ENCODE measurements at places on chromosomes 4 and X.
A peak's percentile ranks its signal among the peaks of the same experiment; 100 is the strongest.

DNA sequence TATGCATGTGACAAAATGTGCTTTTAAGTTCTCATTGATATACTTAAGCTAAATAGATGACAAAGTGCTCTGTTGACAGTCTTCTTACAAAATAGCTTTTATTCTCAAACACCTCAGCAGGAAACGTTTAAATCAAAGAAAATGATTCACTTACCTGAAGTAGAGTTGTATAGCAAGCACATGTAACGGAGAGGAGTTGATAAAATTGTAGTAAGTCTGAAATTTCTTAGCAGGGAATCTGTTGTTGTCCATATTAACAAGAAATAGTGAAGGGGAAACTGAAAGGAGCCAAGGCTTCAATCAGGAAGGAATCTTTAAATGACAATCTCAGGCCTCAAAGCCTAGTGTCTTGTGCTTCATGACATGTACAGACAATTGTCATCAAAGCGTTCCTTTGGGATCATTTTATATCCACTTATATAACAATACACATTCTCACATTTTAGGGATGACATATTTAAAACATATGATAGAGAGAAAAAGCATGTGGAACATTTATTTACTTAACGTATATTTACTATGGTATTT lies 2010.2 kb upstream of the IGFBP7 start:
- no peak for DNase-seq

- peak; percentile 27 for DNase-seq
Measured at GRCh38 chr4:8182858-8183725, 16.0 kb upstream of the SH3TC1 start.

- DNase-seq: no peak
Measured at GRCh38 chrX:16843208-16843909, 26.8 kb downstream of the RBBP7 start.

GRCh38 chrX:67207912-67208311 lies 335.9 kb upstream of the AR start:
- no peak for DNase-seq

- DNase-seq: no peak
Measured at GRCh38 chr4:108043526-108043925, 53.8 kb downstream of the HADH start.

DNA sequence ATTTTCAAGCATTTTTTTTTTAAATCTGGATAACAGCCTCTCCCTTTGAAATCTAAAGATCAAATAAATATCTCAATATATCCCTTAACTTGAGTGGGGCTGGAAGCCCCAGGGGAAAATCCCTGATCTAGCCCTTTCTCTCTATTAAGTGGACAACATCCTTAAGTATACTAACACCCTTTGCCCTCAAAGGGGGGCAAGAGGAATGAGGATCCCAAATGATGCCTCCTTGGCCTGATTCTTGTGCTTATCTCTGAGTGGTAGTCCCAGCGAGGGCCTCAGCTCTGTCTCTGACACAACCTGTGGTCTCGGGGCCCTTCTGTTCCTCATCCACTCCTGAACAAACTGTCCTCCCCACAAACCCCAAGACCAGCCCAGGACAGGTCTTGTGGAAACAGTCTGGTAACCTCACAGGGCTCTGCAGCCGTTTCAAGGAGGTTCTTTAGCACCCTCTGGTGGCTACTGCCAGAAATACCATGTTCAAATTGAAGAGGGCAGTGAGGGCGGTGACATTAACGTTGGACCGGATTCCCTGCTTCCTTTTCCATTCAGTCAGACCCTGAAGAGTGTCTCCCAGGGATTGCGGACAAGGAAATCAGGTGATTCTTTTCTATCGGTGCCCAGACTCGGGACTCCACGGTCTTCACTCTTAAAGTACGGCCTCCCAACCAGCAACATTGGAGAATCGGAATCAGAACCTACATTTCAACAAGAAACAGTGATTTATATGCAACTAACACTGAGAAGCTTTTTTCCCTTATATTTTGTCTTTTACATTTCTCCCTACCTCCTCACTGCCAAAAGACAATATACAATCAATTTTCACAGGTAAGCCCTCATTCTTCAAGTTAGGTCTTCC lies 13.0 kb downstream of the CXCL13 start:
- DNase-seq: no peak

- DNase-seq: no peak
Measured at GRCh38 chr4:5143940-5144339, 92.7 kb downstream of the STK32B start.

- no peak for DNase-seq
Measured at GRCh38 chr4:40612831-40613230, 16.8 kb downstream of the RBM47 start.

DNA sequence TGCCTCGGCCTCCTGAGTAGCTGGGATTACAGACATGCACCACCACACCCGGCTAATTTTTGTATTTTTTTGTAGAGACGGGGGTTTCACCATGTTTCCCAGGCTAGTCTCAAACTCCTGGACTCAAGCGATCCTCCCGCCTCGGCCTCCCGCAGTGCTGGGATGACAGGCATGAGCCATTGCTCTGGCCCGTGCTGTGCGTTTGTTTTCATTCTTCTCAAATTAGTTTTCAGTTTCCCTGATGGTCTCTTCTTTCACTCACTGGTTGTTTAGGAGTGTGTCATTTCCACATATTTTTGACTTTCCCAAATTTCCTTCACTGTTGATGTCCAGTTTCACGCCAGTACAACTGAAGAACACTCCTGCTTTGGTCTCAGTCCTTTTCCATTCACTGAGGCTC lies 31.8 kb downstream of the SH3TC1 start:
- no peak for DNase-seq

- no peak for DNase-seq
Measured at GRCh38 chrX:144918936-144919335, 328.4 kb upstream of the SPANXN1 start.

GRCh38 chr4:81069706-81070331 lies 39.3 kb downstream of the BMP3 start:
- DNase-seq: peak; percentile 51

DNA sequence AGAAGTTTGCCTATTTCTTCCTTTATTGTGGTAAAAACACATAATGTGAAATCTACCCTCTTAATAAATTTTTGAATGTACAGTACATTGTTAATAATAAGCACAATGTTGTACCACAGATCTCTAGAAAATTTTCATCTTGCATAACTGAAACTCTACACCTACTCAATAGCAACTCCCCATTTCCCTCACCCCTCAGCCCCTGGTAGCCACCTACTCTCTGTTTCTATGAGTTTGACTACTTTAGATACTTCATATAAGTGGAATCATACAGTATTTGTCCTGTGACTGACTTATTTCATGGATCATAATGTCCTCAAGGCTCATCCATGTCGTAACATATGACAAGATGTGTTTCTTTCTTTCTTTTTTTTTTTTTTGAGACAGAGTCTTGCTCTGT lies 446.4 kb downstream of the RPA4 start:
- DNase-seq: no peak

- DNase-seq: peak; percentile 7
Measured at GRCh38 chr4:129358571-129358970, 262.6 kb downstream of the C4orf33 start.

DNA sequence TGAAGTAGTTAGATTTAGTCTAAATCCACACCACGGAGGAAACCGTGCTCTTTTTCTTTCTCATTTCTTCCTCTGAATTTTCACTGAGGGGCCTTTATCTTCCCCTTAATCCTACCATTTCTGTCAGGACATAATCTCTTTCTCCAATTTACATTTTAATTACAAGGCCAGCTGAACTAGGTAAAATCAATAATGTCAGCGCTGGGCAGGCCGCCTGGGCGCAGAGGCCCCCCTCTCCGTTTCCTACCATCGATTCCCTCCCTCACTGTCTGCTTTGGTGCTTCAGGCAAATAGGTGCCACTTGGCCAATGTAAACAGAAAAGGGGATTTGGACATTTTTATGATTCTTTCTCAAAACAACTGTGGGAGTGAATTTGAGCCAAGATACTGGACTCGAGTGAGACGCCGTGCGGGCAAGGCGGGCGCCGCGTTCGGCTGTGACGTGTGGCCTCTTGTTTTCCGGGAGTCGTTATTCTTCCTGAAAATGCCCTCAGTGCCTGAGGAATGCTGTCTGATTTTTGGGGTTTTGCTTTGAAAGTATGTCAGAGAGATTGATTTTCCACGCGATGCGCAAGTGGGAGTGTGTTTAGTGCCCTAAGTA lies 22.6 kb downstream of the UVSSA start:
- no peak for DNase-seq

- DNase-seq: no peak
Measured at GRCh38 chr4:88217169-88217568, 58.7 kb upstream of the ABCG2 start.

GRCh38 chr4:68359508-68359907 lies 9.6 kb upstream of the YTHDC1 start:
- DNase-seq: no peak

- DNase-seq: no peak
Measured at GRCh38 chr4:41189076-41189475, 25.3 kb downstream of the APBB2 start.

GRCh38 chrX:47648376-47648775 lies 2.0 kb downstream of the ELK1 start:
- no peak for DNase-seq

GRCh38 chr4:19178835-19179234 lies 1072.9 kb upstream of the SLIT2 start:
- no peak for DNase-seq

GRCh38 chrX:41913476-41913875 lies 9.9 kb downstream of the CASK start:
- no peak for DNase-seq

Measured in GM04503 (cell line).